ENCODE measurements at places on chromosomes 4 and X.

GRCh38 chr4:6391852-6392188, 80.6 kb downstream of the PPP2R2C start:
- DNase-seq: no peak

- no peak for DNase-seq
These were observed 218.6 kb downstream of the CHM start for GRCh38 chrX:85828771-85829170.

DNA sequence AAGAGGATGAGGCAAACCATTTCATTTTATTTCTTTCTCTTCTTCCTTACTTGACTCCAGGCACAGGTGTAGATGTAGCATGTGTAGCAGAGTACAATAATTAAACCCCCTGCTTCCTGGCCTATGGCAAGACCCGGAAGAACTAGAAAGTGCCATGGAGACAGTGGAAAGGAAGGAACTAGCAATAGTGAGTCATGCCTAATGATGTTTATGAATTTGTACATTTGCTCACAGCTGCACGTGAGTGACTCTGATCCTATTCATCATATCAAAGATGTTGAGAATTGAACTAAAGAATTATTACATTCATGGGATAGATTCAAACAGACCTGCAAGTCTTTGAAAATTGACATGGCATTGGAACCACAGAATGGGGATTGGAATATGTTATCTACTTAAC, 2233.9 kb upstream of the TENM3 start:
- no peak for DNase-seq

GRCh38 chrX:101417981-101418841, 10.2 kb downstream of the HNRNPH2 start:
- DNase-seq: peak; percentile 31

DNA sequence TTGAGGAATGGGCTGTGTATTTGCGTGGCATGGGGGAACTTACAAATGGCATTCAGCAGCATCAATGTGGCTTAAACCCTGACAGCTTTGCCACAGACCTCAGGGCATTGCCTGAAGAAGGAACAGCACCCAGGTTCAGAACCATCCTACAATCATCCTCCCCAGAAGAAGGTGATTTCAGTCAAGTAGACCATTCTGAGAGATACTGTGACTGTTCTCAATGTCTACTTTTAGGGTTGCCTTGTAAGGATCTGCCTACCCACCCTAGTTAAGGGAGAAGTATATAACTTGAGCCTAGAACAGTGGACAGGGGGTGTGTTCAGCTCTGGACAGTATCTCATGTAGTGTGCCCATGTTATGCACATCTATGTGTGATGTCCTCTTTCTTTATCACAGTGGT, 1.6 kb upstream of the FGF5 start:
- no peak for DNase-seq

DNA sequence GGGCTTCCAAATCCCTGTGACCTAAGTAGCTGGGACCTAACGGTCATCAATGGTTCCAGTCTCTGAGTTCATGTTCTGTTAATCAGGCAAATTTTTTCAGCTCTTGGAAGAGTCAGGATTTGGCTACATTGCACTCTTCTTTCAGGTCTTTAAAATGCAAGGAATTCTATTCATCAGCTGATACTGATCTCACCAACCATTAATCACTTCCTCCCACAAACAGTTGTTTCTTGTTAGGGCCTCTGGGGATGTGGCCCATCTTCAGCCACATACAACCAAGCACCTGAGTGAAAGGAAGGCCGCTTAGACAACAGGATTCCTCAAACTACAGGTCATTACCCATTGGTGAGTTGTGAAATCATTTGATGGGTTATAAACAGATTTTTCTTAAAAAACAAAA, 71.7 kb downstream of the FANCB start:
- peak; percentile 55 for DNase-seq

Measured in fibroblast of skin of right quadriceps (primary cell).